Sigmoid colon (tissue), 7 donors: ENCODE measurements at places on chromosomes 5 and 9. TPM values are rescaled to one million over a fixed set of nuclear protein-coding genes. Genes with fewer than 3 reads are reported as not detected.

PCDHGA7 gene
- 8.2 TPM for total RNA-seq

IL4 gene
- not detected for total RNA-seq

ARL14EPL gene
- not detected for total RNA-seq

OBP2B gene
- not detected for total RNA-seq

AMBP gene
- total RNA-seq, result not detected

ANKRD20A1 gene
- 1.7 TPM for total RNA-seq

DMAC1 gene
- 21.4 TPM for total RNA-seq

FAM151B gene
- total RNA-seq, result 1.6 TPM

CD74 gene
- total RNA-seq, result 362 TPM

SVEP1 gene
- total RNA-seq, result 24.3 TPM

CDH9 gene
- not detected for total RNA-seq

PCYOX1L gene
- total RNA-seq, result 2.5 TPM

MYORG gene
- total RNA-seq, result 21.4 TPM

DNAJC21 gene
- total RNA-seq, result 42.5 TPM
